ENCODE measurements at places on chromosomes 16 and 17.

GRCh38 chr16:26717826-26718225 is 348.9 kb upstream of the C16orf82 start:
- no peak for DNase-seq

DNA sequence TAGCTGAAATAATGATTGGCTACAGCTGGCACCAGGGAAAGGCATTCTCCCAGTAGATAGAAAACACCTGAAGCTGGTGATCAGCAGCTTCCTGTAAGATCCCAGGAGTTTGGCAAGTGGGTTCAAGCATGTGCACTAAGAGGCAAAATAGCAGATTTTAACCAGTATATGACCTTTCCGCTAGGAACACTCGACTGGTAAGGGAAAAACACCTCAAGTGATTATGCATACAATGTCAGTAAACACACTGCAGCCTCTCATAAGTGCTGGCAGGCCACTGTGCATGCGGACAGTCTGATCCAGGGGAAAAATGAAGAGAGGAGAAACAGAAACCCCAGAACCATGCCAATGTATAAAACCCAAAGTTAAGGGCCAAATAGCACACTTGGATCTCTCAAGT is 49.0 kb upstream of the HLF start:
- DNase-seq, result no peak

GRCh38 chr17:79562192-79562930 is 48.5 kb downstream of the RBFOX3 start:
- DNase-seq, result no peak

GRCh38 chr16:1003391-1004347 is 22.1 kb downstream of the SOX8 start:
- no peak for DNase-seq

Data from NCI-H1436 treated with DMSO at 0.1 percent for 48 hours (cell line).